ENCODE measurements at places on chromosomes 1 and 21.
A peak's percentile ranks its signal among the peaks of the same experiment; 100 is the strongest.

- DNase-seq, result no peak
Measured at GRCh38 chr1:167628741-167629515, 1.1 kb upstream of the RCSD1 start.

GRCh38 chr1:49971088-49971487 lies 52.7 kb downstream of the AGBL4 start:
- DNase-seq, result no peak

GRCh38 chr1:3922851-3923250 lies 22.8 kb upstream of the C1orf174 start:
- no peak for DNase-seq

DNA sequence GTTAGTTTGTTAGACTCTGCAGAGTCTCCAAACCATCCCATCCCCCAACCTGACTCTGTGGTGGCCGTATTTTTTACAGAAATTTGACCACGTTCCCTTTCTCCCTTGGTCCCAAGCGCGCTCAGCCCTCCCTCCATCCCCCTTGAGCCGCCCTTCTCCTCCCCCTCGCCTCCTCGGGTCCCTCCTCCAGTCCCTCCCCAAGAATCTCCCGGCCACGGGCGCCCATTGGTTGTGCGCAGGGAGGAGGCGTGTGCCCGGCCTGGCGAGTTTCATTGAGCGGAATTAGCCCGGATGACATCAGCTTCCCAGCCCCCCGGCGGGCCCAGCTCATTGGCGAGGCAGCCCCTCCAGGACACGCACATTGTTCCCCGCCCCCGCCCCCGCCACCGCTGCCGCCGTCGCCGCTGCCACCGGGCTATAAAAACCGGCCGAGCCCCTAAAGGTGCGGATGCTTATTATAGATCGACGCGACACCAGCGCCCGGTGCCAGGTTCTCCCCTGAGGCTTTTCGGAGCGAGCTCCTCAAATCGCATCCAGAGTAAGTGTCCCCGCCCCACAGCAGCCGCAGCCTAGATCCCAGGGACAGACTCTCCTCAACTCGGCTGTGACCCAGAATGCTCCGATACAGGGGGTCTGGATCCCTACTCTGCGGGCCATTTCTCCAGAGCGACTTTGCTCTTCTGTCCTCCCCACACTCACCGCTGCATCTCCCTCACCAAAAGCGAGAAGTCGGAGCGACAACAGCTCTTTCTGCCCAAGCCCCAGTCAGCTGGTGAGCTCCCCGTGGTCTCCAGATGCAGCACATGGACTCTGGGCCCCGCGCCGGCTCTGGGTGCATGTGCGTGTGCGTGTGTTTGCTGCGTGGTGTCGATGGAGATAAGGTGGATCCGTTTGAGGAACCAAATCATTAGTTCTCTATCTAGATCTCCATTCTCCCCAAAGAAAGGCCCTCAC lies at the start of gene OLIG2:
TSS of gene OLIG2 (plus strand) at position 447 of the 954 bp plus-strand sequence. CDS start 928 bp downstream, outside the sequence.
- DNase-seq, result no peak

DNA sequence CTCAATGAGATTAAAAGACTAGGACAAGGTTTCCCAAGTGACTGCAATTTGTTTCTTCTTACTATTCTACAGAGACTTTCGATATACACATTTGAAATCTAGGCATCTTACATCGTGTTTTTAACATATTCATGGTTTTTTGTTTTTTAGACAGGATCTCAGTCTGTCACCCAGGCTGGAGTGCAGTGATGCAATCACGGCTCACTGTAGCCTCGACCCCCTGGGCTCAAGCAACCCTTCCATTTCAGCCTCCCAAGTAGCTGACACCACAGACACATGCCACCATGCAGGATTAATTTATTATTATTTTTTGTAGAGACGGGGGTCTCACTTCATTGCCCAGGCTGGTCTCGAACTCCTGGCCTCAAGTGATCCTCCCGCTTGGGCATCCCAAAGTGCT lies 1.5 kb downstream of the PDZK1 start:
- DNase-seq, result no peak

DNA sequence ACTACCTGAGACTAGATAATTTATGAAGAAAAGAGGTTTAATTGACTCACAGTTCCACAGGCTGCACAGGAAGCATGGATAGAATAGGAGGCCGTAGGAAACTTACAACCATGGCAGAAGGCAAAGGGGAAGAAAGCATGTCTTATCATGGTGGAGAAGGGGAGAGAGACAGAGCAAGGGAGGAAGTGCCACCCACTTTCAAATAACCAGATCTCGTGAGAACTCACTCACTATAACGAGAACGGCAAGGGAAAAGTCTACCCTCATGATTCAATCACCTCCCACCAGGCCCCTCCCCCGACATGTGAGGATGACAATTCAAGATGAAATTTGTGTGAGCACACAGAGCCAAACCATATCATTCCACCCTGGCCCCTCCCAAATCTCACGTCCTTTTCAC lies 4.7 kb upstream of the C21orf91 start:
- DNase-seq, result no peak

GRCh38 chr1:181295217-181295616 lies 188.1 kb upstream of the CACNA1E start:
- no peak for DNase-seq

GRCh38 chr1:241647658-241648057 lies 4.4 kb upstream of the WDR64 start:
- no peak for DNase-seq

- DNase-seq, result no peak
Measured at GRCh38 chr1:212512816-212513559, 80.3 kb downstream of the NENF start.

GRCh38 chr21:44359396-44359795 lies 6.0 kb downstream of the TRPM2 start:
- no peak for DNase-seq

GRCh38 chr1:245045087-245045881 lies 109.5 kb upstream of the KIF26B start:
- no peak for DNase-seq

DNA sequence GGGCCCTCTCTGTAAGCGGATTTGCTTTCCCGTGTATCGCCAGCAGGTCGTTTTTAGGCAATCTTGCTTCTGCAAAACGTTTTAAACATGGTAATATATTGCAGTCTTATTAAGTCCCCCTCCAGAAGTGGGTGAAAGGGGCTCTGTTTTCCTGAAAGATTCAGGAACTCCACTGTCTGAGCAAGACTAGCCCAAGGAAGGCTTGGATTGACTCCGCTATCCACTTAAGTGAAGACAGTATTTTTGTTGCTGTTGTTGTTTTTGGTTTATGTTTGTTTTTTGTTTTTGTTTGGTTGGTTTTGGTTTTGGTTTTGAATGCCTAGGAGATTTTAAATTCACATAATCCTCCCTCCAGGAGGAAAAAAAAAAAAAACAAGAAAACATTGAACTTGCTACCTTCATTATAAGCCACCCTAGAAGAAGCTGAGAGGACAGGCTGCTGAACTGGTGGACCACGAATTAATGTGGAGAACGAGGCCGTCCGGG lies 29.1 kb upstream of the NFIA start:
- DNase-seq, result peak; percentile 27

- DNase-seq, result no peak
Measured at GRCh38 chr1:199116488-199116887, 477.6 kb downstream of the PTPRC start.

DNA sequence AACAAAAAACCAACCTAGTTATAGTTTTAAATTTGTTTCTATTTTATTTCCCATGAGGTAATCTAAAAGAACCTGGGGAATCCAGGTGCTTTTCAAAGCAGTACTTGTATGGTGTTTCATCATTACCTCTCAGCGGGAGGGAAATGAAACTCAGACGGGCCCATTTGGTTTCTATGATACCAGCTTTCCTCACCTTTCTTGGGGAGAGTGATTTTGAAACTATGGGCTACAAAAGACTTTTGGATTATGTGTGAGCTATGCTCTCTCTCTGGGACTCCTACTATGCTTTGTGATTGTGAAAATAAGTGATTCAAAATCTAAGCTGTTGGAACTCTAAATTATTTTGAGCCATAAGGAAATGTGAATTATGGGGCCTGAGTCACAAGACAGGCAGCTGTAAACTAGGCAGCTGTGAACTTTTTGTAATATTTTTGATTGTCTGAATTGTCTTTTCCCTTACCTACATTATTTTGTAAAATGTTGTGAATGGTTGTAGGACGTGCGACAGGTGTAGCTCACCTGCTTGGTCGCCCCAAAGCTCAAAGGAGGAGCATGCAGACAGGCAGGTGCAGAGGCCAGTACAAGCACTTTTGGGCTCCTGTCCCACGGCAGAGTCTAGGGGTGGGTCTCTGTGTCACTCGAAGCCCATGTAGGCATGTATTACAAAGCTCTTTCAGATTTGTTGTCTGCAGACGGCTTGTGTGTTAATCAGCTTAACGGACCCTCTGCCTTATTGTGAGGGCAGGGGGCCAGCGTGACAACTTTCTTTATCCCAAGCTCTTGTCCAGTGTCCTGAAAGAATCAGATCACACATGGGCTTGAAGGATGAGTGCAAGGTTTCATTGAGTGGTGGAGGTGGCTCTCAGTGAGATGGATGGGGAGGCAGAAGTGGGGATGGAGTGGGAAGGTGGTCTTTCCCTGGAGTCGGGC lies 64.8 kb upstream of the BACH1 start:
- DNase-seq, result no peak

- DNase-seq, result peak; percentile 39
Measured at GRCh38 chr1:197632005-197632404, 143.3 kb downstream of the DENND1B start.

DNA sequence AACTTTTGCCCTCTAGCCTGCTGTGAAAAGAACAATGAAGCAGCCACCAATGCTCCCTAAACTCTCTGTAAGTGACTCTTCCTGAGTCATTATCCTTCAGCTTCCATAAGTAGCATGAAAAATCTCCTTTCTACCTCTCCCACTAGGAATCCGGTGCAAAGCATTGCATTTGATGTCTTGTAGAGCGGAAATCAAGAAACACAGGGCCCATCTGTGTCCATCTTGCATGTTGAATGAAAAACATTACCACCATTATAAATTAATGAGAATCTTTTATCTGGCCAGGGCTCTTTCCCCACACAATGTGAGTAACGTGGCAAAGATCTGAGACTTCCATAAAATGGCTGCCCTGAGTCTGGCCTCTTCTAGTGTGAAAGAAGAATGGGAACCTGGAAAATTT lies 324.4 kb downstream of the ADGRL2 start:
- no peak for DNase-seq

DNA sequence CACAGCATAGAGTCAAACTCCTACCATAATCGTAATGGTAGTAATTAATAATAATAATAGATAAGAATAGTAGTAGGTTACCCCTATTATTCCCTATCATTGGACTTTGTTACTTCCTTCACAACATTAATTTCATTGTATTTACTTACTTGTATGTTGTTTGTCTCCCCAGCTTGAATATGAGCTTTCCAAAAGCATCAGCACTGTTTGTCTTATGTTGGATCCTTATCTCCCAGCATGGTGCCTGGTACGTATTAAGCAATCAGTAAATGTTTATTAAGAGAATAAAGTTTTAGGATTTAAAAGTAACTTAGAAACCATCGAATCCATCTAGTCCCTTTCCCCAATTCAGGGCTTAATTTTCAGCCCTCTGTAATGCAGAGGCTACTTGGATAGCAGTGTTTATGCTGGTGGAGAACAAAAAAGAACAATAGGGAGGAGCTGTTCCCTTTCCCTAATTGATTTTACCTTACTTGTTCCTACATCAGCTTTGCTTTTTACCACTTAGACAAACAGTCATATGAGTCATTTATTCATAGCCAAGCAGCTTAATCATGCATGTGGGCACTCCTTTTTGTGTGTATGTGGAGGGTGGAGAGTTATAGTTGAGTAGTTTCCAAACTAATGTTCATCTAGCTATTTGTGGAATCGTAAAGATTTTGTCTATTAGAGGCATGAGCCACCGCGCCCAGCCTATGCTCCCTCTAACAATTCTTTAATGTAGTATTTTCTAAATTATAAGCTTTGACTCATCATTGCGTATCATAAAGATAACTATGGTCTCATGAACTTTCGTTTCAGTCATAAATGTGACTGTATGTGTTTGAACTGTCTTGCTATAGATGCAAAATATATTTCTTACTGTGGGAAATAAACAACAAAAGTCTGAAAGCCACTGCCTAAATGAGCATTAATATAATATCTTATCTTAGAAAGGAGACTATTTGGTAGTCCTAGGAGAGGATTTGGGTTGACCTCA lies 20.9 kb upstream of the DR1 start:
- DNase-seq, result no peak

- DNase-seq, result peak; percentile 55
Measured at GRCh38 chr1:117600325-117600943, 5.4 kb upstream of the TENT5C start.
